ENCODE measurements at places on chromosomes 12 and 14. TPM values are rescaled to one million over a fixed set of nuclear protein-coding genes. Genes with fewer than 3 reads are reported as not detected.

GRCh38 chr12:110531741-110532333 lies 29.7 kb downstream of the RAD9B start:
- no peak for DNase-seq

DNA sequence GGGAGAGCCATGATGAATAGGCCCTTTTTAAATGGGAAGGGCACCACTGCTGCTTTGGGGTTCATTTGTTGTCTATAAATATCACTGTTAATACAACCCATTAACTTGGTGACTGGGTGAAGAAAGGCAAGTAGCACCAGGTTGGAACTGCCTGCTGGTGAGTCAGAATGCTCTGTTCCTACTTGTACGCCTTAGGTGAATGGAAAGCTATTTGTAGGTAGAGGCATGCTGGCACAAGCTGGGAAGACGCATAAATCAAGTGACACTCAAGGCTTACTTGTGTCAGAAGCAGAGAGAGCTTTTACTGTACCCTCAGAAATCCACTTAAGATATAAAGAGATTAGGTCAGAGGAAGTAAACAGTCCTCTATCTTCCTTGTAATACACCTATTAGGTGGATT lies 142.5 kb downstream of the TMX1 start:
- no peak for DNase-seq

GRCh38 chr14:96130854-96131253 lies 73.8 kb upstream of the BDKRB2 start:
- no peak for DNase-seq

The TAS2R20 gene
- total RNA-seq = 0.44 TPM

GRCh38 chr14:99497341-99497740 lies 16.1 kb downstream of the CCNK start:
- DNase-seq = no peak

DNA sequence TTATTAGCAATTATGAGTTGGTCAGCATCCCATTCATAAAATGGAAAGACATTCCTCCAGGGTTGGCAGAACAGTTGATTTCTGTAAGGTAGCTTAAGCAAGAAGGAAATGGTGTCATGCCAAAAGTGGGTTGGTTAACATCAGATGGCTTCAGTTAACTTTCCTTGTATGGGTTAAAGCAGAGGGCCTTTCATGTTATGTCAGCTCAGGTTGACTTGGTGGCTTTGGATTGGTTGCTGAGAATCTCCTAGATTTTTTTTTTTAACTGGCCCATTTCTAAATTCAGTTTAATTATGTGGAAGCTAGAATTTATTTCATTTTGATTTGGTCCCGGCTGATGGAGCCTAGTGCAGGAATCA lies 87.8 kb downstream of the BBS10 start:
- DNase-seq = no peak

The TMCC3 gene
- 1.7 TPM for total RNA-seq

GRCh38 chr14:48857366-48857765 lies 728.8 kb downstream of the RPS29 start:
- no peak for DNase-seq

The SERPINA12 gene
- not detected for total RNA-seq

The TRIAP1 gene
- 17.9 TPM for total RNA-seq

The TEX52 gene
- total RNA-seq = not detected
